ENCODE measurements at places on chromosomes 1 and 21.

- no peak for DNase-seq
These were observed 66.0 kb upstream of the BACH1 start for GRCh38 chr21:29232530-29233255.

DNA sequence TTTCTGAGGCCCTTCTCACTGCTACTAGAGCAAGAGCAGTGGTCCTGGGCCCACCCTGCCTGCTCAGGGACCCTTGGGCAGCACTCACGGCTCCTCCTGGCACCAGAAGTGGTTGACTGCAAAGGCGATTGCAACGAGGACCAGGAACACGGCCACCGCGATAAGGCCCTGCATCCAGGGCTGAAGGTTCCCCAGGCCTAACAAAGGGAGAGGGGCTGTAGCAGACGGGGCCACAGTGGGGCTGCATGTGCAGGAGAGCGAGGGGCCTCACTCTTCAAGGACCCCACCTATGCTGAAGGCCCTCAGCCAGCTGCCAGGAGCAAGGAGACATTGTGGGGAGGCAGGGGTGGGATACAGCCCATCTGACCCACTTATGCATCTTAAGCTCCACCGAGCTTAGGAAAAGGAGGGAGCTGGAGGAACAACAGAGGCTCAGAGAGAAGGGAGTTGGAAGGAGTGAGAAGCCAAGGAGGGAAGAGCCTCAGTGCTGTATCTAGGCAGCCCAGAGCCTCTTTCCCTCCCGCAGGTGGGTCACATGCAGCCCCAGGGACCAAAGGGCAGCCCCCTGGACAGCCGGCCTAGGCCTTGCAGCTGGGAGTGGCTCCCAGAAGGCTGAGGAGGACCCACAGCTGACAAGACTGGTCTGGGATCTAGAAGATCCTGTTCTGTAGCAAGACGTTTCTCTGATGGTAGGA is 2.5 kb downstream of the PDZK1IP1 start:
- DNase-seq = no peak

- no peak for DNase-seq
These were observed 187.0 kb upstream of the ESRRG start for GRCh38 chr1:216910081-216910840.

GRCh38 chr1:184294101-184294500 is 92.7 kb upstream of the C1orf21 start:
- no peak for DNase-seq

DNA sequence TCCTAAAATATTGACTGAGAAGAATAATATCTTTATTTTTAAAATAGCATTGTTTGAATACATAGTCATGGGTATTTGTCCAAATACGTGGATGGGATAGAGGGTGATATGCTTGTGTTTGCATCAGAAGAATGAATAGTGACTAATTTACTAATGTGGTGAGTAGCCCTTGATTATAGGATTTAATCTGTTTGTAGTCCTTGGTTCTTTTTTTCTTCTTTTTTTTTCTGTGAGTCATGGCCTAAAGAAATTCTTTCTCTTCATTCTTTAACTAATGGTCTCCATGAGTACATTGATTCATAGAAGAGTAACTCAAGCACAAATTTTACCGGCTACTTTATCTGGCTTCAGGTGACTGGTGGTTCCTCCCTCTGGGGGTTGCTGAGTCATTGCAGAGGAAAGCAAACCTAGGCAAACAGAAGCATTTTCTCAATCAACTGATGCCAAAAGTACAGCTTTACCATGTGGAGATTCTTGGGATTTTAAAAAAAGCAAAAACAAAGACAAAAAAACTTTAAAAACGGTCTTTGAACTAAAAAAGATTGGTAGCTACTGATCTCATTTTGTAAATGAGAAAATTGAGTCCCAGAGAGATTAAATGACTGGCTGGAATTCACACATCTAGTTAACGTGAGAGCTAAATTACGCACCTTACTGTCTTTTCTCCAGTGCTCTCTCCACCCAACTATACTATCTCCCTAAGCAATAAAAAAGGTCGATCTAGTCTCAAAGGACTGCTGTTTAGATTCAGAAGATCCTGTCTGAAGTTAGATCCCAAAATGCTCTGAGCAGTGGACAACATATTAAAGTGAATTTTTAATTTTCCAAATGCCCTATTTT is 40.5 kb downstream of the AK5 start:
- no peak for DNase-seq

- no peak for DNase-seq
These were observed 327.8 kb upstream of the USP24 start for GRCh38 chr1:55542901-55543504.

GRCh38 chr1:47991673-47992072 is 5.5 kb downstream of the TRABD2B start:
- no peak for DNase-seq

DNA sequence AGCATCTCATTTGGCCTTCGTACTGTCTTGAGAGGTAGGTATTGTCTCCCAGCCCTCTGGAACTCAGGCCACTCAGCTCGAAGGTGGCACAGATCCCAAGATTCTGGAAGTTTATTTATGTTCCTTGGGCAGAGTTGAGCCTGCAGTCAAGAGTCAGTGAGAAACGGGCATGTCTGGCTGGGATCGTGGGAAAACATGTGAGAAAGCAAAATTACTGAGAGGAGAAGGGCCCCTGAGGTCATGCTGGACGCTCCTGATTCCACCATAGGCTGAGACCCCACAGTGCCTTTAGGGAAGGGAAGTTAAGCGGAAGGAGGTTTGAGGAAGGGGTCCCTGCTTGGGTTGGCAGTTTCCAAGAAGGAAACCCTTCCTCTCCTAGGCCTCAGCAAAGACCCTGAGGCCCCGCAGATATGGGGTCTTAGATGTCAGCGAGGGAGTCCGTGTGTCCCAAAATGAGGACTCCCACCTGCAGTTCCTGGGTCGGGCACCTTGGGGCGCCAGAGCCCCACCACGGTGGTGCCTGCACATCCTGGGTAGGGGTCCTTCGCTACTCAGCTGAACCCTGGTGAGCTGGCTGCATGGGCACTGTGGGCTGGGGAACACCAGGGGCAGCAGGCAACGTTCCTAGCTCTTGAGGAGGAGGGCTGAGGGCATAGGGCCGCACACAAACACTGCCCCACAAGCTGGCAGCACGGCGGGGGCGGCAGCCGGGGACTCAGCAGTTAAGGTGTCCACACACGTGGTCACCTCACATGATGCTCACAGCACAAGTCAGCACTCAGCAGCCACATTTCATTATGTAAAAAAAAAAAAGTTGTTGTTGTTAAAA is 12.3 kb upstream of the SEMA4A start:
- no peak for DNase-seq

DNA sequence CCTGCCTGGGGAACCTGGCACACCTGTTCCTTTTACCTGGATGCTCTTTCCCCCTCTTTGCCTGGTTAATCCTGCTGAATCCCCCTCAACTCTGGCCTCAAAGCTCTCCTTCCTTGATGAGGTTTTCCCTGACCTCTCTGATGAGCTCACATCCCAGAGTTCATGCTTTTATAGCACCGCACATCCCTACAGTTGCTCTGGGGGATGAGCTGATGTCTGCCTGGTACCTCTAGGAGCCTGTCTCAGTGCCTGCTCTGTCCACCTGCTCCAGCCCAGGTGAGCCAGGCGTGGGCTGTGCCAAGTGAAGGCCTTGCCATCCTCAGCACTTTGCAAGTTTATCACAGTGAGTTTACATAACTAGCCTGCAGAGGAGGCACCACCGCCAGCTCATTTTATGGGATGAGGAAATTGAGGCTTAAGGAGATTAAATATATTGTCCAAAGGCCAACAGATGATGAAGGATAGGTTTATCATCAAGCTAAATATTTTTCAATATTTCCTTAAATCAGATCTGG is 58.6 kb upstream of the TMPRSS2 start:
- peak; percentile 78 for DNase-seq

GRCh38 chr1:231796141-231796540 is 169.6 kb downstream of the DISC1 start:
- no peak for DNase-seq

DNA sequence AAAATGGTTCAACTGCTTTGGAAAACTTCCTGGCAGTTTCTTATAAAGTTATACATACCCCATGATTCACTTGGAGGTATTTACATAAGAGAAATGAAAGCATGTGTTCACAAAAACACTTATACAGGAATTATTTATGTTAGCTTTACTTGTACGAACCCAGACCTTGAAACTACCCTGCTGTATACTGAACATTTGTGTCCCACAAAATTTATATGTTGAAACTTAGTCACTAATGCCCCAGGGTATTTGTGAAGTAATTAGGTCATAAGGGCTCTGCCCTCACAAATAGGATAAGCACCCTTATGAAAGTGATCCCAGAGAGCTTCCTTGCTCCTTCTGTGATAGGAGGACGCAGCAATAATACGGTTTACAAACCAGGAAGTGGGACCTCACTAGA is 42.7 kb upstream of the B3GALT2 start:
- no peak for DNase-seq

- DNase-seq = no peak
These were observed 53.5 kb upstream of the PRELP start for GRCh38 chr1:203422116-203422515.

GRCh38 chr1:246246430-246246829 is 260.6 kb downstream of the SMYD3 start:
- DNase-seq = no peak

- DNase-seq = no peak
These were observed 1153.9 kb upstream of the NCAM2 start for GRCh38 chr21:19844334-19844733.

GRCh38 chr1:8075511-8076051 is 49.5 kb upstream of the ERRFI1 start:
- no peak for DNase-seq

DNA sequence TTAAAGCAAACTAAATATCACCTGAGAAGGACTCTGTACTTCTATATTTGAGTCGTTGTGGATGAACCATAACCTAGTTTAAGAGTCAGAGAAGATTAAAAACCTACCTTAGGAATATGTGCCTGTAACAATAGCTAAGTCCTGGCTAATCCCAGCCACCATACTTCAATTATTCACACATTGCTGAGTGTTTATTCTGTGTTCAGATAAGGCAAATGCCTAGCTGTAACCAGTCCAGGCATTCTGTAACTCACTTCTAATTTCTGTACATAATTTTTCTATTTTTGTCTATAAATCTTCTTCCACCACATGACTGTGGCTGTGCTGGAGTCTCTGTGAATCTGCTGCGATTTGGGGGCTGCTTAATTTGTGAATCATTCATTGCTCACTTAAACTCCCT is 441.9 kb upstream of the ADAMTS5 start:
- no peak for DNase-seq

DNA sequence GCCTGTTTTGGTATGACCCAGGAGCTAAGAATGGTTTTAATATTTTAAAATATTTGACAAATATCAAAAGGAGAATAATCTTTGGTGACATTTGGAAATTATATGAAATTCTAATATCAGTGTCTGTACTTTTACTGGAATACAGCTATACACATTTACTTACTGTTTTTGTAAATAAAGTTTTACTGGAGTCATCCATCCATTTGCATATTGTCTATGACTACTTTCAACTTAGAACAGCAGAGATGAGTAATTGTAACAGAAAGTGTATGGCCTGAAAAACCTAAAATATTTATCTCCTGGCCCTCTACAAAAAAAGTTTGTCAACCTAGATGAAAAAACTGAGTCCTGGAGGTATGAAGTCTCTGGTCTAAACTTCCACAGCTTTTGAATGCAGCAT is 5.8 kb upstream of the MAP3K7CL start:
- DNase-seq = no peak

- DNase-seq = peak; percentile 44
These were observed 3.3 kb downstream of the CNST start for GRCh38 chr1:246569248-246570238.

DNA sequence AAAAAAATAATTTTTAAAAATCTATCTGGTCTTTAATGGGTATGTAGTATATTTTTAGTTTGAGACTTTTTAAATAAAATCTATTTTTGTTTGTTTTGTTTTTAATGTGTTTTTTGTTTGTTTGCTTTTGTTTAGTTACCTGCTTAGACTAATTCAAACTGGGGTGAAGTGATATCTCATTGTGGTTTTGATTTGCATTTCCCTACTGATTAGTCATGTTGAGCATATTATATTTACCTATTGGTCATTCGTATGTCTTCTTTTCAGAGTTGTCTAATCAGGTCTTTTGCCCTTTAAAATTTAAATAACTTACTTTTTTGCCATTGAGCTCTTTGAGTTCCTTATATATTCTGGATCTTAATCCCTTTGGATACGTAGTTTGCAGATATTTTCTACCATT is 20.3 kb downstream of the CD1B start:
- no peak for DNase-seq

DNA sequence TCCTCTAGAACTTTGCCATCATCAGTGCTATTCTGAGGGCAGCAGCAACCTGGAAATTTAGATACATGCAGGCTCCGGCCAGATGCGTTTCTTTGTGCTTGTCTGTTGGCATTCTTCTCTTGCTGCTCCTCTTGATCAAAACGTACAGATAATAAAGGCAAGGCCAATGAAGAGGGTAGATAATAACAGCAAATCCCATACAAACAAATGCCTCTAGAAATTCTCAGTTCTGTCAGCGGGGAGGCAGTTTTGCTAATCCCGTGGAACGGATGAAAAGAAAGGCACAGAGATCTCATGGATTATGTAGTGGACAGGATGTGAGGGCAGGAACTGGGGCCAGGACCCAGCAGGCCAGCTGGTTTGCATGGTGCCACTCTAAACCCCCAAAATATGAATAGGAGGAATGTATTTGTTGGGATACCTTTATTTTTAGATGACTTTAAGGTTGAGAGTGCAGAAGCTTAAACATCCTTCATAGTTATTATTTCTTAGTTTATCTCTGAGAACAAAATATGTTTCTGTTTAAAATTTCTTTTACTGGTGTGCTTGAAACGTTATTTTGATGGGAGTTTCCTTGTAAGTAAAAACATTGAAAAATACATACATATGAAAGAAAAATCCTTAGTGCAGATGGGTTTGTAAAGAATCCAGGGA is 1.5 kb downstream of the ITSN1 start:
- DNase-seq = no peak

- DNase-seq = no peak
These were observed 49.6 kb upstream of the IRF2BP2 start for GRCh38 chr1:234659538-234659937.

GRCh38 chr1:43543567-43543966 is 12.9 kb downstream of the PTPRF start:
- DNase-seq = no peak

- peak; percentile 52 for DNase-seq
These were observed 2.9 kb upstream of the INAVA start for GRCh38 chr1:200891774-200892157.

GRCh38 chr1:104380003-104380402 is 630.3 kb downstream of the AMY1C start:
- no peak for DNase-seq

DNA sequence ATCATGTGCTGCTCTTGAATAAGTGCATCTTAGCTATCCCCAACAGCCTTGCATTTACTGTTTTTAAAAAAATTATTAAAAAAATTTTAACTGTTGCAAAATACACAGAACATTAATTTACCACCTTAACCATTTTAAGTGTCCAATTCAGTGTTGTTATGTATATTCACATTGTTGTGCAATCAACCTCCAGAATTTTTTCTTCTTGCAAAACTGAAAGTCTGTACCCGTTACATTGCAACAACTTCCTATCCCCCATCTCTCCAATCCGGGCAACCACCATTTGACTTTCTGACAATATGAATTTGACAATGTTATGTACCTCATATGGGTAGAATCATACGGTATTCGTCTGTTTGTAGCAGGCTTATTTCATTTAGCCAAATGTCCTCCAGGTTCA is 83.1 kb downstream of the FMN2 start:
- DNase-seq = no peak

All from transverse colon (tissue), 4 donors.